Activated T-helper 9 cell treated with anti-CD3 and anti-CD28 coated beads, Interleukin-2, amount 50 U/mL, for 16 hours (primary cell): ENCODE measurements at places on chromosomes 3 and 15.

DNA sequence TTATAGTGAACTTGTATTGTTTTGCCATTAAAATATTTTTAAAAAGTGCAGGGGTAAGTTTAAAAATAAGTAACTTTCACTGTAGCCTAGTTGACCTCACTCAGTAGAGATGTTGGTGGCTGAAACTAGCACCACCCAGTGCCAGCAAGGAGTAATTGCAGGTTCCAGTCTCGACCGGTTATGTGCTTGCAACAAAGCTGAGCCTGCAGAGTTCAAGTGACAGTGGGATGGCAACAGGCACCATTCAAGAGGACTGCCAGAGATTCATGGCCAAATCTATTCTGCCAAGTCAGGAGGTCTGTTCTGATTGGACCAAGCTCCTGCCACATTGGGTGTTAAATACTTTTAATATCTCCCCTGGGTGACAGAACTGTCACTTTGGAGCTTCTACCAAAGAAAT lies 2.7 kb downstream of the ADAMTS7 start:
- DNase-seq, result no peak

- no peak for DNase-seq
Measured at GRCh38 chr15:66138096-66138783, 115.3 kb downstream of the MEGF11 start.

DNA sequence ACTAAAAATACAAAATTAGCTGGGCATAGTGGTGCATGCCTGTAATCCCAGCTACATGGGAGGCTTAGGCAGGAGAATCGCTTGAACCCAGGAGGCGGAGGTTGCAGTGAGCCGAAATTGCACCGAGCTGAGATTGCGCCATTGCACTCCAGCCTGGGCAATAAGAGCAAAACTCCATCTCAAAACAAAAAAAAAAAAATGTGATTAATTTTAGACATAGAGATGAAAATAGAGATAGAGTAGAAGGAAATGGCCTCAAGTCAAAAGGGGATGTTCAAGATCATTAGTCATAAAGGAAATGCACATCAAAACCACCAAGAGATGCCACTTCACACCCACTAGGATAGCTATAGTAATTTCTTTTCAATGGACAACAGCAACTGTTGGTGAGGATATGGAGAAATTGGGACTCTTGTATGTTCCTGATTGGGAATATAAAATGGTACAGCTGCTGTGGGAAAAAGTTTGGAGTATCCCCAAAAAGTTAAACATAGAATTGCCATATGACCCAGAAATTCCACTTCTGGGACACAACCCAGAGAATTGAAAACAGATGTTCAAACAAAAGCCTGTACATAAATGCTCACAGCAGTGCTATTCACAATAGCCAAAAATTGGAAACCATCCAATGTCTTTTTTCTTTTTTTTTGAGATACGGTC lies 55.4 kb downstream of the ABHD2 start:
- DNase-seq, result no peak

GRCh38 chr3:123935830-123936229 lies 25.2 kb downstream of the CCDC14 start:
- no peak for DNase-seq

GRCh38 chr3:134544316-134544715 lies 58.5 kb downstream of the CEP63 start:
- DNase-seq, result no peak
